Thyroid gland (tissue), 4 donors: ENCODE measurements at places on chromosomes 2 and 18. TPM values are rescaled to one million over a fixed set of nuclear protein-coding genes. Genes with fewer than 3 reads are reported as not detected.
A peak's percentile ranks its signal among the peaks of the same experiment; 100 is the strongest.

GALNT13 gene
- not detected for total RNA-seq

STK11IP gene
- total RNA-seq = 17.0 TPM

LRRC30 gene
- not detected for total RNA-seq

AGXT gene
- not detected for total RNA-seq

UNC80 gene
- 1.4 TPM for total RNA-seq

DNA sequence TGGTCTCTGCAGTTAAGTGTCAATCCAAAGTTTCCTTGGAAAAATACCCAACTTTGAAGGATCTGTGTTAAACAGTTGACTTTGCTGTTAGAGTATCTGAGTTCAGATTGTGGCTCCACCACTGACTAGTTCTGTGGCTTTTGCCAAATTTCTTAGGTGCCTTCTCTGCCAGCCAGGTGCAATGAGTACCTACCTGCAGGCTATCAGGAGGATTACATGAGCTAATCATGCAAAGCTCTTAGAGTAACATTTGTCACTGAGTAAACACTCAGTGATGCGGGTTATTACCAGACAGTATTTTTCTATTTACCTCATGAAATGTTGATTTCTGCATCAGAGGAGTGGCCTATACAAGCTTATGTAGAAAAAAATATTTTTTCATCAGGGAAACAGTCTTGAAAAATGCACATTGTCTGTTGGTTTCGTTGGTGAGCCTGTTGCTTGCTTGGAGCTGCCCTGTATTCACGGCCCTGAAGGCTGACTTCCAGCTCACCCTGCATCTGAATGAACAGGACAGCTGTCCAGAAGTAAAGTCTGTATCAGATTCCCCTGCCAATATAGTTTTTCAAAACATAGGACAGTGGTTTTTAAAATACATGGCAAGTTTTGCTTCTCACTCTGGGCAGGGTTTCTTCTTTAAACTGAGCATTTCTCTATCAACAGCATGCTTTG, 235.1 kb downstream of the CDCA7 start:
- H3K27me3 ChIP-seq = no peaks in the 10 kb centered on the region
- no peak overlapping the region for H3K4me3 ChIP-seq
- peaks cover 19% of the 10 kb centered on the region for H3K4me1 ChIP-seq
- H3K27ac ChIP-seq = peak overlapping the region; percentile 68
- H3K36me3 ChIP-seq = no peaks in the 10 kb centered on the region

DNA sequence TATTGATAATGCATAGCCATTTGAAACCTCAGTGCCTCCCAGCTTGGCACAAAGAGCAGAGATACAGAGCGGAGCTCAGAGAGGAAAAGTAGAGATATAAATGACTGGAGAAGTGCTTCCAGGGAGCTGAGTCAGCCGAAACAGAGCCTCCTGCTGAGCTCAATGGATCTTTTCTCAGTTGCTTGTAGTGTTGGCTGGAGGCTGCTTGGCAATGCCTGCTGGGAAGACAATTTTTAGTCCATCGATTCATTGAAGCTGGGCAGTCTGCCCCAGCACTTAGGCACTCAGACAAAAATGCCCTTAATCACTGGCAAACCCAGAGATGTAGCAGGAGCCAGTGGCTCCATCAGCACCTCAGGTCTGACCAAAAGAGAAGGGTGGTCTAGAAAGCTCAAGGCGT, 81.3 kb upstream of the SETBP1 start:
- peak; percentile 54 for DNase-seq
- no peaks in the 10 kb centered on the region for H3K36me3 ChIP-seq
- no peak overlapping the region for H3K4me3 ChIP-seq
- H3K27ac ChIP-seq = no peak overlapping the region
- peaks cover 16% of the 10 kb centered on the region for H3K4me1 ChIP-seq
- no peaks in the 10 kb centered on the region for H3K27me3 ChIP-seq

DNA sequence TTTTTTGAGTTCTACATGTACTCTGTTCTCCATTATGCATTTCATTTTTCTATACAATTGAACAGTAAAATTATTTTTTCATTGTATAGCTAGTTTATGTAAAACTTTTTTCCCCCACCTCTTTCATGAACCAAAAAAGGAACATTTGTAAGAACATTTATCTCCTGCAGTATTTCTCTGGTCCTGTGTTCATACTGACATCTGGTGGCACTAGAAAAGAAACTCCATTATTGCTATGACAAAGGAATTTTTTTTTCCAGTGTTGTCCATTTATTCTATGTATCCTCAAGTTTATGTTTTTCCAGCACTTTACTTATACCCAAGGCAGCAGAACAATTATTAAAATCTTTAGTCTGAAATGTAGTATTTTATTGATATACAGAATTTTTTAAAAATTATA, 27.4 kb upstream of the CHAC2 start:
- no peaks in the 10 kb centered on the region for H3K4me1 ChIP-seq
- H3K27me3 ChIP-seq = no peaks in the 10 kb centered on the region
- DNase-seq = no peak

DNA sequence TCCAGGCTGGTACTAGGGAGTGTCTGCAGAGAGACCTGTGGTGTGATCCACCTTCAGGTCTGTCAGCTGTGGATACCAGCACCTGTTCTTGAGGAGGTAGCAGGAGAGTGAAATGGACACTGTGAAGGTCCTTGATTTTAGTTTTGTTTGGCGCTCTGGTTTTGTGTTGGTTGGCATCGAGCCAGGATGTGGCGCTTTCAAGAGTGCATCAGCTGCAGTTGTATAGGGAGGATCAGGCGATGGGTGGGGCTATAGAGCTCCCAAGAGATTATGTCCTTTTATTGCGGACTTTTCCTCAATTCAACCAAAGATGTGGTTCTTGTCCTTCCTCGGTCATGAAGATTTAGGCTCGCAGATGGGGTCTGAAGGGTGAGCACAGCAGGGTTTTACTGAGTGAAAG, 37.5 kb downstream of the SLC39A10 start:
- no peaks in the 10 kb centered on the region for H3K4me1 ChIP-seq
- peak; percentile 35 for DNase-seq
- no peaks in the 10 kb centered on the region for H3K36me3 ChIP-seq
- H3K4me3 ChIP-seq = no peak overlapping the region
- no peak overlapping the region for H3K27ac ChIP-seq

GRCh38 chr2:16216558-16216945, 276.2 kb downstream of the MYCN start:
- no peak overlapping the region for H3K4me3 ChIP-seq
- H3K36me3 ChIP-seq = no peaks in the 10 kb centered on the region
- no peaks in the 10 kb centered on the region for H3K27me3 ChIP-seq

RAPGEF4 gene
- total RNA-seq = 19.6 TPM

- no peak overlapping the region for H3K27ac ChIP-seq
- no peaks in the 10 kb centered on the region for H3K36me3 ChIP-seq
- DNase-seq = no peak
- no peak overlapping the region for H3K4me3 ChIP-seq
Observed at GRCh38 chr2:142504754-142505153, 372.7 kb upstream of the KYNU start.

- H3K4me3 ChIP-seq = no peak overlapping the region
- H3K27me3 ChIP-seq = no peaks in the 10 kb centered on the region
- no peak overlapping the region for H3K27ac ChIP-seq
- H3K4me1 ChIP-seq = no peaks in the 10 kb centered on the region
- DNase-seq = no peak
Observed at GRCh38 chr2:40435426-40436092, 16.3 kb downstream of the SLC8A1 start.

DNA sequence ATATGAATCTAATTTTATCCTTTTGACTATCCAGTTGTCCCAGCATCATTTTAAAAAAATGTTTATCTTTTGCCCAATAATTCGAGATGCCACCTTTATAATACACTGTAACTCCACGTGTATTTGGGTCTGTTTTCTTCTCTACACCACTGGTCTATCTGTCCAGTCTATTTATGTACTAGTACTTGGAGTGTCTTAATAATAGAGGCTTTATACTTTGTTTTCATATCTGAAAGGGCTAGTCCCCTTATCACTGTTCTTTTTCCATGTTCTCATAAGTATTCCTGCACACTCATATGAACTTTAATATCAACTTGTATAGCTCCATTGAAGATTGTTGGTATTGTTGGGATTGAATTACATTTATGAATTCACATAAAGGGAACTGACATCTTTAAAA, 101.1 kb upstream of the RMP24 start:
- H3K4me3 ChIP-seq = no peak overlapping the region
- H3K27me3 ChIP-seq = no peaks in the 10 kb centered on the region
- DNase-seq = no peak
- no peaks in the 10 kb centered on the region for H3K4me1 ChIP-seq

GRCh38 chr2:112239862-112240261, 15.0 kb downstream of the ZC3H8 start:
- no peak for DNase-seq
- H3K4me3 ChIP-seq = no peak overlapping the region
- no peak overlapping the region for H3K27ac ChIP-seq
- peaks cover 8% of the 10 kb centered on the region for H3K4me1 ChIP-seq

GRCh38 chr18:52824126-52824525, 484.1 kb downstream of the DCC start:
- H3K4me1 ChIP-seq = no peaks in the 10 kb centered on the region
- no peak for DNase-seq
- no peaks in the 10 kb centered on the region for H3K27me3 ChIP-seq
- no peak overlapping the region for H3K27ac ChIP-seq
- H3K36me3 ChIP-seq = no peaks in the 10 kb centered on the region

KLHL29 gene
- total RNA-seq = 2.7 TPM

DNA sequence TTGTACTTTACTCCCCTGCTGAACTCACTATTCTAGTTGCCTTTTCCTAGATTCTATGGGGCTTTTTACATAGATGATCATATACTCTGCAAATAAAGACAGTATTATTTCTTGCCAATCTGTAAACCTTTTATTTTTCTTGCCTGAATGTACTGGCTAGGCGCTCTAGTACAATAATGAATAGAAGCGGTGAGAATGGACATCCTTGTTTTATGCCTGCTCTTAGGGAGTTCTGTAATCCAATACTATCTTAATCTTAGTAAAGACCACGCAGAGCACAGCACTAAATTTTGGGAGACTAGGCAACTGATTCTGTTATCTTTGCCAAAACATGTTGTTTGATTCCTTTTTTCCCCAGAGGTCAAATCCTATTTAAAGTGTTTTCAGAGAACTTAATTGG, 7.0 kb downstream of the KRCC1 start:
- no peaks in the 10 kb centered on the region for H3K36me3 ChIP-seq
- H3K27me3 ChIP-seq = no peaks in the 10 kb centered on the region
- no peaks in the 10 kb centered on the region for H3K4me1 ChIP-seq
- no peak for DNase-seq
- no peak overlapping the region for H3K4me3 ChIP-seq

GRCh38 chr2:72731116-72731515, 94.7 kb downstream of the EXOC6B start:
- no peaks in the 10 kb centered on the region for H3K4me1 ChIP-seq
- H3K4me3 ChIP-seq = no peak overlapping the region
- H3K27me3 ChIP-seq = no peaks in the 10 kb centered on the region
- H3K27ac ChIP-seq = no peak overlapping the region
- H3K36me3 ChIP-seq = no peaks in the 10 kb centered on the region
- DNase-seq = no peak

GRCh38 chr2:96407041-96407918, 71.7 kb downstream of the NCAPH start:
- H3K4me3 ChIP-seq = no peak overlapping the region
- peak; percentile 66 for DNase-seq
- H3K27me3 ChIP-seq = no peaks in the 10 kb centered on the region
- no peak overlapping the region for H3K27ac ChIP-seq

PTPRN gene
- total RNA-seq = 4.6 TPM

- peak overlapping the region; percentile 57 for H3K27ac ChIP-seq
- H3K27me3 ChIP-seq = no peaks in the 10 kb centered on the region
- peak; percentile 28 for DNase-seq
- peaks cover 31% of the 10 kb centered on the region for H3K4me1 ChIP-seq
- no peak overlapping the region for H3K4me3 ChIP-seq
- H3K36me3 ChIP-seq = peaks cover 4% of the 10 kb centered on the region
Observed at GRCh38 chr18:77016936-77017335, 115.6 kb downstream of the MBP start.

DNA sequence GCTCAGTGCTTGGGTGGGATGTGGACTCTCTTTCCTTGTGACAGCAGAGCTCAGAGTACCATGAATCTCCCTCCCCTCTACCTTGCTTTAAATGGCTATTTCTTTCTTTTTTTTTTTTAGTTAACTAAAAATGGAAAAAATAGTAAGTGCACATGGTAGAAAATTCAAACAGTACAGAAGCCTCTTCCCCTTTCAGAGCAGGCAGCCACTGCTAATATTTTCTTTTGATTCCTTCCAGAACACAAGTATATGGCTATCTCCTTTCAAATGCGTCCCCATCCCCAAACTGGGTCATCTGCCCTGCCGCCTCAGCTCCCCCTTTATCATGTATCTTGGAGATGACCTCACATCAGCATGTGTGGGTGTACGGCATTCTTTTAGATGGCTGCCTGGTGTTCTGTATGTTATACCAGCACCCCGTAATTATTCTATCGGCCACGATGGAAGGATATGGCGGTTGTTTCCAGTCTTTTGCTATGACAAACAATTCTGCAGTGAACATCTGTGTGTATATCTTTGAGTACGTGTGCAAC, 70.5 kb upstream of the DLX2 start:
- DNase-seq = no peak
- no peaks in the 10 kb centered on the region for H3K27me3 ChIP-seq
- no peak overlapping the region for H3K27ac ChIP-seq

ALLC gene
- not detected for total RNA-seq

INO80B gene
- 46.5 TPM for total RNA-seq

- no peak overlapping the region for H3K27ac ChIP-seq
- H3K4me1 ChIP-seq = no peaks in the 10 kb centered on the region
- H3K36me3 ChIP-seq = no peaks in the 10 kb centered on the region
- H3K4me3 ChIP-seq = no peak overlapping the region
- no peaks in the 10 kb centered on the region for H3K27me3 ChIP-seq
Observed at GRCh38 chr2:230234845-230235244, 9.3 kb downstream of the SP140 start.

GRCh38 chr2:109330056-109330455, 201.1 kb downstream of the SH3RF3 start:
- DNase-seq = no peak
- H3K27ac ChIP-seq = no peak overlapping the region
- no peaks in the 10 kb centered on the region for H3K27me3 ChIP-seq
- no peak overlapping the region for H3K4me3 ChIP-seq
- H3K36me3 ChIP-seq = no peaks in the 10 kb centered on the region
- H3K4me1 ChIP-seq = peaks cover 28% of the 10 kb centered on the region

DNA sequence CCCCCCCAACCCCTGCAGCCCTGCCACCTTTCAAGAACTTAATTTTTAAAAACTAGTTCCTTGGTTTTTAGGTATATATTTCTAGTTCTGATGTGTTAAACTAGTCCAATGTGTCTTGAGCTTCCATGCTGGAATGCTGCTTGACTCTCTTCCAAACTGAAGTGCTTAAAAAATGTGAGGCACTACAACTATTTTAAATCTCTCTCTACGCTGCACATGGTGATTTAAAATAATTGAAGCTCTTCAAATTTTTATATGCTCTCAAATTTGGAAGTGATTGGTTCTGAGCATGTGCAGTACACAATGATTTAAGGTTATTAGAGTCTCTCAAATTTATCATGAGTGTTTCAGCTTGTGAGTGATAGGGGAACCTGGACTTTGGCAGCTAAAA, 192.6 kb upstream of the ZEB2 start:
- H3K4me3 ChIP-seq = no peak overlapping the region
- peak overlapping the region; percentile 31 for H3K27ac ChIP-seq

ANO7 gene
- 1.8 TPM for total RNA-seq

PCARE gene
- total RNA-seq = not detected
